ENCODE measurements at places on chromosomes 1 and 21. TPM values are rescaled to one million over a fixed set of nuclear protein-coding genes. Genes with fewer than 3 reads are reported as not detected.

- no peak for DNase-seq
- H3K27ac ChIP-seq, result no peak overlapping the region
- no peaks in the 10 kb centered on the region for H3K4me1 ChIP-seq
Measured at GRCh38 chr1:74324684-74325448, 89.7 kb downstream of the TNNI3K start.

DNA sequence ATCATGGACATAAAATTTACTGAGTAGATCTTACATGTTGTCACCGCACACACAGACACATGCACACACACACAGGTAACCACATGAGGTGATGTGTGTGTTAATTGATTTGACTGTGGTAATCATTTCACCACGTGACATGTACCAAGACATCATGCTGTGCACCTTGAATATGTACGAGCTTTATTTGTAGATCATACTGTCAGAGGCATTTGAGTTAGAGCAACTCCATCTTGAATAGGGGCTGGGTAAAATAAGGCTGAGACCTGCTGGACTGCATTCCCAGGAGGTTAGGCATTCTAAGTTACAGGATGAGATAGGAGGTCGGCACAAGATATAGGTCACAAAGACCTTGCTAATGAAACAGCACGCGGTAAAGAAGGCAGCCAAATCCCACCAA, 31.7 kb upstream of the TRIM17 start:
- peaks cover 21% of the 10 kb centered on the region for H3K27me3 ChIP-seq
- H3K4me3 ChIP-seq, result no peak overlapping the region
- H3K27ac ChIP-seq, result no peak overlapping the region
- H3K36me3 ChIP-seq, result no peaks in the 10 kb centered on the region
- H3K4me1 ChIP-seq, result peaks cover 12% of the 10 kb centered on the region

DNA sequence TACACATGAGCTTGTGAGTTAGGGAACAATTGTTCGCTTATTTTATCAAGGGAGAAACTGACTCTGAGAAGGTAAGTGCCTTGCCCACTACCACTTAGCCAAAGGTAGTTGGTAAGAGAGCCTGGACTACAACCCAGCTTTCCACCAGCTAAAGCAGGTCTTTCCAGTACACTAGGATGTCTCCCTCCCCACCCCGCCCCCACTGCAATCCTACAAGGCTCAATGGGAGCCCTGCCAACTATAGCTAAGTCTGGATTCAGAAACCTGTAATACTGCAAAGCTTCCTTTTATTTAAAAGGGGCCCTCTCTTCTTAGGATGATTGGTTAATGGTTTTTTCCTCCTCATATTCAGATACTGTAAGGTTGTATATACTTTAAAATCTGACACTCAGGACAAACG, 102.0 kb upstream of the C8B start:
- no peak overlapping the region for H3K4me3 ChIP-seq
- H3K27me3 ChIP-seq, result no peaks in the 10 kb centered on the region
- H3K36me3 ChIP-seq, result no peaks in the 10 kb centered on the region

- H3K27me3 ChIP-seq, result no peaks in the 10 kb centered on the region
- no peaks in the 10 kb centered on the region for H3K36me3 ChIP-seq
- no peak overlapping the region for H3K27ac ChIP-seq
- H3K4me1 ChIP-seq, result peaks cover 11% of the 10 kb centered on the region
- no peak for DNase-seq
- H3K4me3 ChIP-seq, result no peak overlapping the region
Measured at GRCh38 chr1:33468531-33468930, 3.9 kb upstream of the ZSCAN20 start.

- no peak for DNase-seq
- H3K4me1 ChIP-seq, result no peaks in the 10 kb centered on the region
- H3K36me3 ChIP-seq, result no peaks in the 10 kb centered on the region
- no peak overlapping the region for H3K4me3 ChIP-seq
Measured at GRCh38 chr1:153608742-153609584, 4.0 kb downstream of the S100A16 start.

- H3K27me3 ChIP-seq, result no peaks in the 10 kb centered on the region
- no peak overlapping the region for H3K4me3 ChIP-seq
- peak; percentile 20 for DNase-seq
- H3K4me1 ChIP-seq, result no peaks in the 10 kb centered on the region
Measured at GRCh38 chr1:53473463-53473862, 14.3 kb downstream of the DMRTB1 start.

- H3K4me1 ChIP-seq, result no peaks in the 10 kb centered on the region
- no peak overlapping the region for H3K4me3 ChIP-seq
- peaks cover 15% of the 10 kb centered on the region for H3K27me3 ChIP-seq
- no peak overlapping the region for H3K27ac ChIP-seq
Measured at GRCh38 chr1:209600541-209600940, 17.0 kb downstream of the CAMK1G start.

GRCh38 chr1:231590453-231591198, 36.0 kb upstream of the DISC1 start:
- no peaks in the 10 kb centered on the region for H3K36me3 ChIP-seq
- no peaks in the 10 kb centered on the region for H3K27me3 ChIP-seq
- peak; percentile 13 for DNase-seq
- no peaks in the 10 kb centered on the region for H3K4me1 ChIP-seq
- no peak overlapping the region for H3K27ac ChIP-seq

The SLC27A3 gene
- total RNA-seq, result 8.3 TPM

The AUNIP gene
- total RNA-seq, result not detected

The SPRR1B gene
- total RNA-seq, result not detected

The CATSPER4 gene
- total RNA-seq, result not detected

The CHD1L gene
- total RNA-seq, result 25.3 TPM

The MYOG gene
- total RNA-seq, result not detected

Measured in CD4-positive, CD25-positive, alpha-beta regulatory T cell (primary cell).